ENCODE measurements at places on chromosomes 16 and 17. TPM values are rescaled to one million over a fixed set of nuclear protein-coding genes. Genes with fewer than 3 reads are reported as not detected.

GRCh38 chr17:79212149-79213087 is 137.8 kb downstream of the ENGASE start:
- DNase-seq: no peak

DNA sequence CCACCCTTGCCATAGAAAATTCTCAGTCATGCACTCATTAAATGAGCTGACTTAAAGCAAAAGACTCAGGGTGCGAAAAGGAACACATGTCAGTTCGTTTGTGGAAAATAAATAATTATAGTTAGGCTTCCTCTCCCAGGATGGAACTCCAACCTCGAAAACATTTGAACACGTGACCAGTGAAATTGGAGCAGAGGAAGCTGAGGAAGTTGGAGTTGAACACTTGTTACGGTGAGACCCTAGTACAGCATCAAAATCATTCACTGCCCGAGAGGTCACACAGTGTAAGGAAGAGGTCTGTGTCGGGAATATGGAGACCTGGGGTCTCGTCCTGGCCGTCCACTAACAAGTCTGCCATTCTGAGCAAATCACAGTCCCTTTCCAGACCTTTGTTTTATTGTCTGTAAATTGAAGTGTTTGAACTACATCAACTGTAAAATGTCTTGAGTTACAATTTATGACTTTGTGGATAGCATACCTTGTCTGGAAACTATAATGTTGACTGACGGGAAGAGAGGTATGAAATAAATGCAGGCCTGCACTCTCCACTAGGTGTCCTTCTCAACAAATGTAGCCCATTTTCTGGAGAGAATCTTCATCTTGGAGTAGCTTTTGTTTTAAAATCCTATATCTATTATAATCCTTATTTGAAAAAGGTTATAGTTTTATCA is 7.7 kb downstream of the PSMD7 start:
- no peak for DNase-seq

DNA sequence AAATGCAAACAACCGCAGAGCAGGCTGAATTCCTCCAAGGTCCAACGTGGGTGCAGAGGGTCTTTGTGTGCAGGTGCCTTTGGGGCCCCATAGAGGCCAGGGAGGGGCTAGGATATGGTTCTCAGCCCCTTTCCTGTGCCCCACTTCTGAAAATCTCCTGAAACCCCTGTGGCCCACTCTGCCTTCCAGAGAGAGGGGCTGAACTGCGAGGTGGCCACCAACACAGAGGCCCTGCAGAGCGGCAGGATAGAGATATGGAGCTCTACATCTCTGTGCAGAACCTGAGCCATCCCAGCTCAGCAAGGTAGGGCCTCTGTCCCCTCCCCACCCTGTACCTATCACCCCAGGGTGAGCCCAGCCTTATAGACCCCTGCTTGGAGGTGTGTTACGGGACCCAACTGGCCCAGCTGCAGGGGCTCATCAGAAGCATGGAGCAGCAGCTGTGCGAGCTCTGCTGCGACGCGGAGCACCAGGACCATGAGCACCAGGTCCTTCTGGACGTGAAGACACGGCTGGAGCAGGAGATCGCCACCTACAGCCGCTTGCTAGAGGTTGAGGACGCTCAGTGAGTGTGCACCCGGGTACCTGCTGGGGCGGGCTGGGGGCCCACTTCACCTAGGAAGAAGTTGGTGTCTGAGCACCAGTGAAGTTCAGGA is 5.5 kb downstream of the USP6 start:
- DNase-seq: no peak

The TMC7 gene
- total RNA-seq: 1.1 TPM

The ITGAL gene
- total RNA-seq: not detected

Measured in renal cortical epithelial cell (primary cell).